Activated CD4-positive, alpha-beta T cell treated with anti-CD3 and anti-CD28 coated beads for 1 hour (primary cell): ENCODE measurements at places on chromosomes 7 and 10.

DNA sequence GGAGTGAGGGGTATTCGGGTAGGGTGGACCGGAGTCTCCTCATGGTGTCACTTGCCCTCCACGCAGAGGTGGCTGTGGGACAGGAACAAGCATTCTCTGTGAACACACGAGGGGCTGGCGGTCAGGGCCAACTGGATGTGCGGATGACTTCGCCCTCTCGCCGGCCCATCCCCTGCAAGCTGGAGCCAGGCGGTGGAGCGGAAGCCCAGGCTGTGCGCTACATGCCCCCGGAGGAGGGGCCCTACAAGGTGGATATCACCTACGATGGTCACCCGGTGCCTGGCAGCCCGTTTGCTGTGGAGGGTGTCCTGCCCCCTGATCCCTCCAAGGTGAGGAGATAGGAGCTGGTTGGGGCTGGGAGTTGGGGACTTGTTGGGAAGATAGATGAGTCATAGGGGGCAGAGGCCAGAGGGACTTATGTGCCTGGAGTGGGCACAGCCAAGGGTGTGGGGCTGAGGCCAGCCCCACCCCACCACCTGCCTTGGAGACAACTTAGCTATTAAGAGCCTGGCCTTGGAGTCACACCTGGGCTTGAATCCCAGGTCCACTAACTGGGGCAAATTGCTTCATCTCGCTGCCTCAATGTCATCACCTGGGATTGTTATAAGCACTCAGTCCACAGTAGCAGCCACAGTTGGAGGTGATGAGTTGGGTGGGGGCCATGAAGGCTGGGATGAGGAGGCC is 13.9 kb downstream of the FLNC start:
- no peak for DNase-seq

DNA sequence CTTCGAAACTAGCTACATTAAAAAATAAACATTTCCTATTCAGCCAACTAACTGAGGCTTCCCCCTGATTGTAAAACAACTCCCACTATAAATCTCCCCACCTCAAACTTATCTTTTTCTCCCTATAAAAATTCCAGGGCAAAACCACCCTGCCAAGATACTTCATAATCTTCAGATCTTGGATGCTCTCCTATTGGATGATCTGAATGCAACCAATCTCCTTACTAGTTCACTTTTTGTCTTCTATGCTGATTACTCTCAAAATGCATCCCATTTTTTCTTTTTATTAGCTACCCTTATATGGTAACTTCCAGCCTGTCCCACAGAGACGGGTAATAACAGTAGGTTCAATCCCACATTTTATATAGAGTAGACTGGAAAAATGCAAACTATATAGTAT is 15.0 kb upstream of the PRSS58 start:
- no peak for DNase-seq

- DNase-seq: no peak
These were observed 166.2 kb downstream of the CPEB3 start for GRCh38 chr10:92124616-92125143.

DNA sequence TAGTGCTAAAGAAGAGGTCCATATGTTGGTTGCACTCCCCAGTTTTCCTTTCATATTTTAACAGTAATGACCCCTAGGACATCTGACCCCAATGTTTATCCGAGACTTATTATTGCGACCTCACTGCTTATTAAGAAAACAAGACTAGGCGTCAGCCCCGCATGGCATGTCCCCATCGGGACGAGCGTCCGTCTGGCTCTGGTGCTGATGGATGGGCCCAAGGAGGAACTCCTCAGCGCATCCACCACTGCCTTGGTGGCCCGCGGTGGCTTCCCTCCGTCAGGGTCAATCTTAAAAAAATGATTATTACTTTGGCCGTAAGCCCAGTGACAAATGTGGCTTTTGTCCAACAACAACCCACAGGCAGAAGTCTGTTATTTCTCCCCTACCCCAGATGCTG is 40.1 kb upstream of the CXCL12 start:
- no peak for DNase-seq

DNA sequence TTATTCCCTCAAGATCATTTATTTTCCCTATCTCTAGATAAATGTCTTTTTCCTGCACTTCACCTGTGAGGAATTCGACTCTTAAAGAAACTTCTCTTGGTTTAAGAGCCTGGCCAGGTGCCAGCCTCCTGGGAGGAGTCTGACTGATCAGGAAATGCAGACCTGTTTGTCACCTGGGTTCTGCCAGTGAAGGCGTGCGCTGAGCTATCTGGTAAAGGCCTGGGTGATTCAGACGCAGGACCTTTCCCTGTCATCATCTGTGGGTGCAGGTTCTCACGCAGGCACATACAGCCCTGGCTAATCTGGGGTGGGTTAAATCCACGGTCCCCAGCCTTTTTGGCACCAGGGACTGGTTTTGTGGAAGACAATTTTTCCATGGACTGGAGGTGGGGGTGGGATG is 65.3 kb upstream of the AQP1 start:
- no peak for DNase-seq

GRCh38 chr10:100652406-100653135 is 92.8 kb upstream of the PAX2 start:
- no peak for DNase-seq

- no peak for DNase-seq
These were observed 42.3 kb downstream of the IKZF1 start for GRCh38 chr7:50346545-50347497.

- no peak for DNase-seq
These were observed 78.5 kb upstream of the APBB1IP start for GRCh38 chr10:26359670-26360069.

GRCh38 chr7:30988351-30989005 is 24.7 kb downstream of the GHRHR start:
- no peak for DNase-seq
